NCI-H2171 treated with DMSO at 0.1 percent for 48 hours (cell line): ENCODE measurements at places on chromosomes 12 and 14.

- DNase-seq, result peak; percentile 85
Observed at GRCh38 chr12:52873832-52874572, 25.2 kb upstream of the KRT78 start.

- no peak for DNase-seq
Observed at GRCh38 chr12:11461433-11461832, 66.1 kb upstream of the PRB2 start.

DNA sequence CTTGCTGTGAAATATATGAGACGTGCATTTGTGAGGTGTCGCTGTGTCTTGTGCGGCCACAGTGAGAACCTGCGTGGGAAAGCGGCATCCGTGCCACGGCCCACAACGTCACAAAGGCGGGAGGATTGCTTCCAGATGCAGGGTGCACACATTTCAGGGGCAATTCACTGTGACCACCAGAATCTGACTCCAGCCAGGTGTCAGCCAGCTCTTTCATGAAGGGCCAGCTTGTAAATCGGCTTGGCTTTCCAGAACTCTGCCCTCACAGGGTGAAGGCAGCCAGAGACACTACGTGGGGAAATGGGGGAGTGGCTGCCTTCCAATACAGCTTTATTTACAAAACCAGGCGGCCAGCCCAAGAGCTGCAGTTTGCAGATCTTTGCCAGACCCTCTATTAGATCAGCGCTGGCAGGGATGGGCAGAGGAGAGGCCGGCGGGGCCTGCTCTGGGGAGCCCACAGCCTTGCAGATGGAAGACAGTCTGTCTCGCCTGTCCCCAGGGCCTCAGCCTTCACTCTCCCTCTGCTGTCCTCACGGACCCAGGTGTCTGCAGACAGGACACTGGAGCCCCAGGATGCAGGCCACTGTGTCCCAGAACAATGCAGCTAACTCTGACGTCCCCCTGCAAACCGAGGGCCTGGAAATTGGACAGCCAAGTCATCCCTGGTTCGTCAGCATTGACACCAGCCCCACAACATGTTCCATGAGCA, 53.5 kb downstream of the ADGRD1 start:
- no peak for DNase-seq

GRCh38 chr14:59395672-59396071, 69.5 kb downstream of the GPR135 start:
- no peak for DNase-seq

GRCh38 chr14:23285530-23286019, 357 bp downstream of the HOMEZ start:
- no peak for DNase-seq
